NCI-H1436 (cell line): ENCODE measurements at places on chromosomes 11 and 22.

- no peak for DNase-seq
Observed at GRCh38 chr22:23984430-23984829, 4.5 kb downstream of the GSTT2 start.

DNA sequence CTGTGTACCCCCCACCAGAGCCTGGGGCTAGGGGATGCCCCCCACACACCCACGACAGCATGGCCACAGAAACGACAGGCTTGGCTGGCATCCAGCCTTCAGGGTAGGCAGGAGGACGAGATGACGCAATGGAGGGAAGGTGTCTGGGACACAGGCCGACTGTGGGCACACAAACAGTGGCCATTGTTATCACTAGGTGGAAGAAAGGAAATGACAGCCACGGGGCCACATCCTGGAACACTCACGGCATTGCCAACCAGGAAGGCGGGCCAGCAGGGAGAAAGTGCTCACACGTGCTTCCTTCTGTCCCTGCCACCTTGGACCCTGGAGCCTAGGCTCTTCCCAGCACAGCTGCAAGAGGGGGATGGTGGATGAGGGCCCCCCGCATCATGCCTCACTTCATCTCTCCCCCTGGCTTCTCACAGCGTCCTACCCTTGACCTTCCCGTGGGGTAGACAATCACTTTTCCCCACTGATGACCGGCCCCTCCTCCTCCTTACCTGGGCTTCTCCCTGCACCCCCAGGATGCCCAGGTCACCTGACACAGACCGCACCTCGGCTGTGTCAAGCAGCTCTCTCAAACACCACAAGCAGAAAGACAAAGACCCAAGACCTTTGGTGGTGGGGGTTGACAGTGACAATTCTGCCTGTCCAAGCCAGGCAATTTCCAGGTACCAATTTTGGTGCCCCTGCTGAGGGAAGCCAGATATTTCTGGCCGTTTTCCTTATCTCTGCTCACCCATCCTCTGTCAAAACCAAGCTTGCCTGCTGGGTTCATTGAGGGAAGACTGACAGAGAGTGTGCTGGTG, 8.6 kb downstream of the PLA2G6 start:
- DNase-seq: no peak

GRCh38 chr11:125968354-125968753, 22.5 kb downstream of the VSIG10L2 start:
- no peak for DNase-seq

DNA sequence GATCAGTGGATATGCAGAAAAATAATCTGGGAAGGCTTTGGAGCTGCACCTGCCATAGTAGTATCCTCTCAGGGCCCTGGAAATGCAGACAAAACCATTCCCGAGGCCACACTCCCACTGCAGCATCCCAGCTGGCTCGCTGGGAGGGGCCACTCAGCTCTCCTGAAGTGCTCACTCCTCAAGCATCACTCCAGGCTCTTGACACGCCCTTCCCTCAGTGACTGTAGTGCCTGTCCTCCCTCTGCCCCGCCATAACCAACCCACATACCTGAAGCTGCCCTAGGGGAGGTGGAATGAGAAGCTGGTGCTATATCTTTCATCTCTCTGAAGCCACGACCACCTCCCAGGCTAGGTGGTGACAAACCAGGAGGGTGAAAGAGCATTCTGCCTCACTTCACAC, 4.8 kb downstream of the DSCAML1 start:
- no peak for DNase-seq

DNA sequence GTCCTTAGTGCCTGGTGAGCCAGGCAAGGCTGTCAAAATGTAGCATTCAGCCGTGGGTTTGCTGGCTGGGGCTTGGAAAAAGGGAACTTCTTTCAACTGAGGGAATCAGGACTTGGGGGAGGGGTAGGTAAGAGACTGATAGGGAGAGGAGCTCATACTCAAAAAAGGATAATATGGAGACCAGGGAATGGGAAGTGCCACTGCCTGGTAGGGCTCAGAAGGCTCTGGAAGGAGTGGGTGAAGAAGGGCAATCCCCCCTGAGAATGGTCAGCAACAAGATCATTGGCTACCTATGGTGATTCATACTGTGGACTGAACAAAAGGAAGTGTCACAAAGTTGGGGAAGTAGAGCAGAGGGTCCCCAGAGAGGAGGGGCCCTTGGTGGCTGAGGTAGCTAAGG, 1.9 kb downstream of the CNGA4 start:
- no peak for DNase-seq

DNA sequence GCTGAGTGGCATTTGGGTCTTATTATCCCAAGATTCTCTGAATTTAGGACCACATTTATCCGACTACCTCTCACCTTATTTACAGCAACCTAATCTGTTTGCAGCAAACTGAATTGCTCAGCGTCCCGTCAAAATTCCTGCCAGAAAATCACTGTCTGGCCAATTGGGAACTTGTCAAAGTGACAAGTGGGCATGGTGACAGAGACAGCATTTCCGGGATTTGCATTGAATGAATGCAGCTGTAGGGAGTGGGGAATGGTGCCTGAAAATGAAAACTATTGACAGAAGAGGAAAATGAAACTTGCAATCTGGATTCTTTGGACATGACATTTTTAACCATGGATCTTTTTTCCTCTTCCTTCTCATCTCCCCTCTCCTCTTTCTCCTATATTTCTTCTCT, 113.8 kb downstream of the NELL1 start:
- DNase-seq: no peak
